ENCODE measurements at places on chromosomes 3 and 15.

DNA sequence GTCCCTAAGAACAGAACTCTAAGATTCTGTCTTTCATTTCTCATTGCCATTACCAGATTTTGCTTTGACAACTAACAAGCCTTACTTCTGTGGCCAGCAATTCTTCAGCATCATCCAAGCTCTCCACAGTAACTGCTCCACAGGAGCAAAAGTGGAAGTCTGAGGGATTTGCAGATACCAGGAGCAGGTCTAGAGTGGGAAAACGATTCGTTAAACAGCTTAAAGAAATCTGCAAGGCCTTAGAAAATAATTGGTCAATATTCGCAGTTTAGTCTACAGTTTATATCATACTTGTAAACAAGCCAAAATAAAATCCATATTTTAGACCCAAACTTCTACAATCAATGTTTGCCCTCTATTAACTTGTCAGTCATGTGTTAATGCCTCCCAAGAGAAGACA is 24.1 kb downstream of the MYH15 start:
- H3K27me3 ChIP-seq: no peaks in the 10 kb centered on the region
- no peaks in the 10 kb centered on the region for H3K36me3 ChIP-seq
- H3K4me1 ChIP-seq: no peaks in the 10 kb centered on the region
- DNase-seq: no peak
- H3K27ac ChIP-seq: no peak overlapping the region

DNA sequence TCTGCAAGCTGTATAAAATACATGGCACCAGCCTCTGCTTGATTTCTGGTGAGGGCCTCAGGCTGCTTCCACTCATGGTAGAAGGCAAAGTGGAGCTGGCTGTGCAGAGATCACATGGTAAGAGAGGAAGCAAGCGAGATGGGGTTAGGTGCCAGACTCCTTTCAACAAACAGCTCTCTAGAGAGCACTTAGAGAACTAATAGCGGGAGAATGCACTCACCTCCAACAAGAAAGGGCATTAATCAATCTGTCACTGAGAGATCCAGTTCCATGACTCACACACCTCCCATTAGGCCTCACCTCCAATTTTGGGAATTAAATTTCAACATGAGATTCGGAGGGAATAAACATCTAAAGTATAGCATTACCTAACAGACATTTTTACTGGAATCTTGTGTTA is 644.1 kb upstream of the ARRDC4 start:
- DNase-seq: no peak
- H3K36me3 ChIP-seq: no peaks in the 10 kb centered on the region

DNA sequence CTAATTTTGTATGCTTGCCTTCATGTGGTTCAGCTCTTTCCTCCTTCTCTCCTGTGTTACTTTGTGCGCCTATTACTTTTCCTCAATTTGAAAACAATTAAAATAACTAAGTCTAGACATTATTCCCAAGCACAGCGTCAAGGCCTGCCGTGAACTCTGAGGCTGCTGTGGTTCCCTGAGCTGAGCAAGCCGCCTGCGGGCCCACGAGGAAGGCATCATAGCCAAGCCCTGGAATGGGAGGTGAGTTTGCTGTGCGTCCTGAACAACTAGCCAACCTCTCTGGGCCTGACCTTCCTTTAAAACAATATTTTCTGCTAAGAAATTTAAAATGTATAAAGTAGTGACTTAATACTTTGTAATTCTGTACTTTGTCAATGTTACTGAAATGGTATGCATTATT is 327.2 kb downstream of the OCA2 start:
- H3K27ac ChIP-seq: no peak overlapping the region
- no peaks in the 10 kb centered on the region for H3K4me1 ChIP-seq
- H3K4me3 ChIP-seq: no peak overlapping the region
- H3K27me3 ChIP-seq: no peaks in the 10 kb centered on the region
- H3K36me3 ChIP-seq: no peaks in the 10 kb centered on the region

- no peaks in the 10 kb centered on the region for H3K36me3 ChIP-seq
- H3K4me3 ChIP-seq: peak within 1 kb of the TSS; percentile 82
- H3K4me1 ChIP-seq: peaks cover 55% of the 10 kb centered on the region
These were observed at the start of gene SLC25A38 for GRCh38 chr3:39383045-39383880. SLC25A38 (plus strand) TSS chr3:39383370; CDS start chr3:39383725, 355 bp downstream.

DNA sequence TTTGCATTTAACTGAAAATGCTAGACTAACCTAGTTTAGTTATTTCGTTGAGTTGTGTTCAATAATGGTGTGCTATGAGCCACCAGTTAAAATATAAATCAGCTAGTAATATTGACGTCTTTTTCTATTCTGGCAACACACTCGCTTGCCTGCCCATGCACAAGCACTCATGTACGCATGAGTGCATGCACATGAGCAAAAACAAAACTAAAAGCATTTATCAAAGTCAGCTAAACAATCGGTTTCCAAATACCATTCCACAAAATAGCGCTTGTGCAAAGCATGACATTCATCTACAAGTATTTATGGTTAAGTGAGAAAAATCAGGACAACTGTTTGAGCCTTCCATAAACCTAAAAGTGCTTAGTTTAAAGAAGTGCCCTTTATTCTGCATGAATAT is 13.1 kb upstream of the SAMMSON start:
- no peak for DNase-seq
- no peaks in the 10 kb centered on the region for H3K27me3 ChIP-seq
- no peaks in the 10 kb centered on the region for H3K4me1 ChIP-seq
- no peaks in the 10 kb centered on the region for H3K36me3 ChIP-seq

- no peaks in the 10 kb centered on the region for H3K36me3 ChIP-seq
- no peaks in the 10 kb centered on the region for H3K4me1 ChIP-seq
- H3K27ac ChIP-seq: no peak overlapping the region
- no peaks in the 10 kb centered on the region for H3K27me3 ChIP-seq
- no peak for DNase-seq
- no peak overlapping the region for H3K4me3 ChIP-seq
These were observed 596.6 kb downstream of the GBE1 start for GRCh38 chr3:81164806-81165205.

- peak overlapping the region; percentile 73 for H3K27ac ChIP-seq
- no peaks in the 10 kb centered on the region for H3K27me3 ChIP-seq
- H3K36me3 ChIP-seq: peaks cover 44% of the 10 kb centered on the region
- H3K4me3 ChIP-seq: peak overlapping the region; percentile 64
- peaks cover 52% of the 10 kb centered on the region for H3K4me1 ChIP-seq
- no peak for DNase-seq
These were observed 21.4 kb downstream of the EIF4E3 start for GRCh38 chr3:71703797-71704196.

DNA sequence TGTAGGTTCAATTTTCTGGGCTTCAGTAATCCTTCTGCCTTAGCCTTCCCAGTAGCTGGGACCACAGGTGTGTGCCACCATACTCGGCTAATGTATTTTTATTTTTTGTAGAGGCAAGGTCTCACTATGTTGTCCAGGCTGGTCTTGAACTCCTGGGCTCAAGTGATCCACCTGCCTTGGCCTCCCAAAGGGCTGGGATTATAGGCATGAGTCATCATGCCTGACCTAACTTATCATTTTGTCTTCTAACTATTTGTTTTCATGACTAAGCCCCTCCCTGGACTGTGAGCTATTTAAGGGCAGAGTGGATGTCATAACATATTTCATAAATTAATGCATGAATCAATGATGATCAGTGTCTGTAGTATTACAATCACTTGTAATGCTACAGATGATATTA is 56.1 kb upstream of the PIAS1 start:
- H3K4me3 ChIP-seq: no peak overlapping the region
- no peaks in the 10 kb centered on the region for H3K27me3 ChIP-seq
- no peaks in the 10 kb centered on the region for H3K36me3 ChIP-seq
- no peak for DNase-seq
- H3K27ac ChIP-seq: no peak overlapping the region
- no peaks in the 10 kb centered on the region for H3K4me1 ChIP-seq

DNA sequence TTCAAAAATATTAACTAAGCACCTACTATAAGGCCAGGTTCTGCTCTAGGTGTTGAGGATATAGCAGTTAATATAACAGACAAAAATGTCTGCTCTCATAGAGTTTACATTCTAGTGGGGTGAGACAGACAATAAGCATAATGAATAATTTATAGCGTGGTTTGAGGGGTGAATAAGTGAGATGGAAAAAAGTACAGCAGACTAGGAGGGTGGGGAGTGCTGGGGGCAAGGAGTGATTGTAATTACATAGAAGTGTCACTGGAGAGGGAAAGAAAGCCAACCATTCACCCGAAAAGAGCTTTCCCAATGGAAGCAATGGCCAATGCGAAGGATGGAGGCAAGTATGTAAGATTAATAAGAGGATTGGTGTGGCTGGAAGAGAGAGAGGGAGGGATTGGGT is 552.9 kb upstream of the KCNMB2 start:
- H3K27me3 ChIP-seq: no peaks in the 10 kb centered on the region
- no peaks in the 10 kb centered on the region for H3K4me1 ChIP-seq

DNA sequence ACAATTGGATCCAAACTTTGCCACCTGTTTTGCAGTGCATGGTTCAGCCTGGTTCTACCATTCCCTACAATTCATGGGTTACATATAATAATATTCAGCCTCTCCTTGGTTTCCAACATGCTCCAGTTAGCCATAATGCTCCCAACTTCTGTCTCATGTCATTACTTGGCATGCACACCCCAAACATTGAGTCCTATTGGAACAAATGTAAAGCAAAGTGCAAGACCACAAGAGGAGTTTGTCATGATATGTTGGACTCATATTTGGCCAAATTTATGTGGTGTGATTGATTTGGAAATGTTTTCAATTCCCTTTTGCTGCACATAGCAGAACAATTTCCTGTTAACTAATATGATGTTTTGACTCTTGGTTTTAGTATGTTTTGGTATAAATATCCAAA is 50.2 kb downstream of the KCNAB1 start:
- DNase-seq: no peak
- peaks cover 11% of the 10 kb centered on the region for H3K27me3 ChIP-seq
- H3K27ac ChIP-seq: no peak overlapping the region
- no peak overlapping the region for H3K4me3 ChIP-seq
- H3K36me3 ChIP-seq: no peaks in the 10 kb centered on the region

DNA sequence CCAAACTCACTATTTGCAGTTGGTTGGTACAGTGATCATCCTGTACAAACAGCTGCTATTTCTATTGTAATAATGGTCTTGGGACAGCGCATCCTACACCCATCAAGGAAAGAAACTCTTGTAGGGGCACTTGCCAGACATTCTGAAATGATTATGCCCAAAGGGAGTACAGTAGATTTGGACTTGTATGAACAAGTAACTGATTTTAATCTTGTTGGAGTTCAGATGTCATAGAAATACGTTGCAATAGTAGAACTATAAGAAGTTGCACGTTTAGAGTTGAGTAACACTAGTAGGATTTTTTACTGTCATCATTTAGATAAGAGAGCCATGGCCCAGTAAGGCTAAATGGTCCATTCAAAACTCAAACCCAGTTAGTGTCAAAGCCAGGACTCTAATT is 192.8 kb downstream of the SATB1 start:
- no peaks in the 10 kb centered on the region for H3K36me3 ChIP-seq
- DNase-seq: no peak
- H3K4me3 ChIP-seq: no peak overlapping the region
- no peaks in the 10 kb centered on the region for H3K4me1 ChIP-seq
- no peak overlapping the region for H3K27ac ChIP-seq
- H3K27me3 ChIP-seq: no peaks in the 10 kb centered on the region

- no peak overlapping the region for H3K27ac ChIP-seq
- DNase-seq: no peak
- H3K4me1 ChIP-seq: no peaks in the 10 kb centered on the region
- H3K36me3 ChIP-seq: no peaks in the 10 kb centered on the region
These were observed 353.0 kb upstream of the RORA start for GRCh38 chr15:61582092-61582491.

- H3K27ac ChIP-seq: no peak overlapping the region
- H3K4me1 ChIP-seq: no peaks in the 10 kb centered on the region
- H3K36me3 ChIP-seq: no peaks in the 10 kb centered on the region
- H3K4me3 ChIP-seq: no peak overlapping the region
These were observed 1.2 kb upstream of the COL6A6 start for GRCh38 chr3:130515755-130516154.

- H3K27ac ChIP-seq: no peak overlapping the region
- H3K27me3 ChIP-seq: peaks cover 1% of the 10 kb centered on the region
- H3K4me1 ChIP-seq: no peaks in the 10 kb centered on the region
- H3K4me3 ChIP-seq: no peak overlapping the region
These were observed 6.7 kb downstream of the MYLK start for GRCh38 chr3:123877466-123877865.

- no peaks in the 10 kb centered on the region for H3K36me3 ChIP-seq
- peaks cover 21% of the 10 kb centered on the region for H3K4me1 ChIP-seq
- DNase-seq: peak; percentile 83
- H3K4me3 ChIP-seq: peak overlapping the region; percentile 5
- no peak overlapping the region for H3K27ac ChIP-seq
These were observed 10.3 kb upstream of the CD47 start for GRCh38 chr3:108100906-108101660.

- H3K36me3 ChIP-seq: no peaks in the 10 kb centered on the region
- H3K4me1 ChIP-seq: peaks cover 12% of the 10 kb centered on the region
- no peak for DNase-seq
- no peak overlapping the region for H3K4me3 ChIP-seq
These were observed 80.8 kb downstream of the GSK3B start for GRCh38 chr3:120013481-120013880.

DNA sequence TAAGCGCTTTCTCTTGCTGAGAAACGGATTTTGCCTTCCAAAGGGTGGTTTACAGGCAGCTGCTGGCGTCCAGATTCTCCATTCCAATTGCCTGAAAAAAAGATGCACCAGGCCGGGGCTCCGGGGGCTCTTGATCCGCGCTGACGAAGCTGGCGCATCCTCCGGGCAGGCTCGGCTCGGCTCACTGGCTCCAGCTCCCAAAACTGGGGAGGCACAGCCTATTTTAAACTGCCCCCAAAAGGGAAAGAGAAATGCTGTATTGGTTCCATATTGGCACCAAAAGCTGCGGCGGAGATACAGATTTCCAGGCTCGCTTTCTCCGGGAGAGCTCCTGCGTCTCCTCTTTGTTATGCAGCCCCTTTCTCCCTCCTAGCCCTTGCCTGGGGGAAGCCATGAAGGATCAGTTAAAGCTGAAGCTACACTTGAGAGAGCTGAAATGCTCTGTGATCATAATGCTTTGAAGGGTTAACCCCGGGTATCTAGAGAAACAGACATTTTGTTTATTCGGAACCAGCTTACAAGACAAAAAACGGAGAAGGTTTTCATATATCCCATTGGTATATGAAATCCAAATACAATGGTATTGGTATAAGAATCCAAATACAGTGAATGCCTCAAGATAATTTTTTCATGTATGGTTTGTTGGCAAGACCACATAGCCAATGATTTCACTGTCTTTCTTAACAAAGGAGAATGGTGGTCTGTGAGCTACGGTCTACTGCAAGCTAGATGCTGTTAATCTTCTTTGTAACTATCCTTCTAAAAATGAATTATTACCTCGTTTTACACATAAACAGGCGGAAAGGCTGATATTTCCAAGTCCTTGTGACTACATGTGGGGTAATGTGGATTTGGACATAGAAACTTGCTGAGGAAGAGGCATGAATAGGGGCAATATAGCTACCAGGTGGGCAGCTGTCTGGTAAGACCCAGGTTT is 693 bp downstream of the CD200 start:
- H3K27ac ChIP-seq: no peak overlapping the region
- H3K36me3 ChIP-seq: no peaks in the 10 kb centered on the region
- peaks cover 8% of the 10 kb centered on the region for H3K27me3 ChIP-seq
- H3K4me3 ChIP-seq: peak overlapping the region; percentile 76
- peaks cover 11% of the 10 kb centered on the region for H3K4me1 ChIP-seq

- no peak for DNase-seq
- no peaks in the 10 kb centered on the region for H3K36me3 ChIP-seq
- no peaks in the 10 kb centered on the region for H3K4me1 ChIP-seq
- no peak overlapping the region for H3K27ac ChIP-seq
- no peaks in the 10 kb centered on the region for H3K27me3 ChIP-seq
- H3K4me3 ChIP-seq: no peak overlapping the region
These were observed 578.0 kb upstream of the GRM7 start for GRCh38 chr3:6282918-6283317.

- H3K27me3 ChIP-seq: no peaks in the 10 kb centered on the region
- no peak for DNase-seq
- no peaks in the 10 kb centered on the region for H3K36me3 ChIP-seq
These were observed 315.9 kb downstream of the FEZF2 start for GRCh38 chr3:62057339-62058047.

Measured in CD4-positive, CD25-positive, alpha-beta regulatory T cell (primary cell).